ENCODE measurements at places on chromosomes 1 and 21.
A peak's percentile ranks its signal among the peaks of the same experiment; 100 is the strongest.

GRCh38 chr1:70633004-70633403, 221.9 kb downstream of the CTH start:
- DNase-seq: no peak

DNA sequence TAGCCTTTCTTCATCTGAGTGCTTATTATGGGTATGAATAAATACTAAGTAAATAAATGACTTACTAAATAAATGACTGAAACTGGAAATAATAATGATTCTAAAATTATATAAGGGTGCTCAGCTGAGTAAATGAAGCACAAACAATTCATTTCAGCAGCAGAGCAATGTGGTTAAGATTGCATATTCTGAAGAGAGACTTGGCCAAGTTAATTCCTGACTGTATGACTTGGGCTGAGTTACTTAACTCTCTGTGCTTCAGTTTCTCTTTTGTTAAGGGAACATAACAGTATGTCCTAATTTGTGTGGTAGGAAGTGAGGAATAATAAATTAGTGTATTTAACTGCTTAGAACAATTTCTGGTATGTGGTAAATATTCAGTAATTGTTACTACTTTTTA, 19.1 kb downstream of the AGL start:
- DNase-seq: no peak

- DNase-seq: no peak
These were observed 109.8 kb downstream of the DUSP10 start for GRCh38 chr1:221632072-221632471.

DNA sequence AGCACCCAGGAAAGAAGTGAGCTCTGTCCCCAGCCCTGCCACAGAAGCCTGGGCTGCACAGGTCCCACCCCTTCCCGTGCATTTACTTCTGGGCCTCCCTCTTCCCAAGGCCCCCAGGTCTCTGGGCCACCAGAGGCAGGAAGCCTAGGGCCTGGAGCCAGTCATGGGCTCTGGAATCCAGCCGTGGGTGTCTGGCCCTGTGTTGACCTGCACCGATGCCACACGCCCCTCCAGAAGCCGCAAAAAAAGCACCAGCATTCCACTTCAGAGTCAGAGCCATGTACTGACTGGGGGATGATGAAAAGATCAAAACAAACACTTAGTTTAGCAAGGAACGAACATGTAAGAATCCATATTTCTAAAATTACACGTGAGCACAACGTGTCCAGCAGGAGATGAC, 141.7 kb downstream of the NPHP4 start:
- DNase-seq: no peak

- no peak for DNase-seq
These were observed 43.1 kb upstream of the CCSAP start for GRCh38 chr1:229385853-229386456.

GRCh38 chr21:38930853-38931252, 125.1 kb downstream of the ETS2 start:
- DNase-seq: peak; percentile 50

- DNase-seq: peak; percentile 90
These were observed 27.7 kb downstream of the MYOG start for GRCh38 chr1:203057911-203058675.

- DNase-seq: no peak
These were observed 828.2 kb downstream of the ADGRL2 start for GRCh38 chr1:82628887-82629286.

GRCh38 chr1:217506878-217507277, 124.0 kb downstream of the GPATCH2 start:
- no peak for DNase-seq

DNA sequence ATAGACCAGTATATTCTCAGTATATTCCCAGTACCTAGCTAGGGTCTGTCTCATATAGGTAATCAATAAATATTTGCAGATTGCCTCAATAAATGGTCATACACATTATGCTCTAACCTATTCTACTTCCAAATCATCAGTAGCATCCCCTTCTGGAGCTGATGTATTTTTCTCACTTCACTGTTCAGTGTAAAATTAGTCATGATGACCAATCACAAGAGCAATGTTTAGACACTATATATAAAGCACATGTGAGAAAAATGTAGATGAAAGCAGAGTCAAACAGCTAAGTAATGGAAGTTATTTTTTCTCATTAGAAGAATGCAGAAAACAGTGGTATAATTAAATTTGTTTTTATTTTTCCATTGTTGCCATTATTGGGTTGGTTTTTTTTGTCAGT, 34.7 kb downstream of the EPRS1 start:
- no peak for DNase-seq

- DNase-seq: no peak
These were observed 108.9 kb upstream of the USP25 start for GRCh38 chr21:15620892-15621291.

GRCh38 chr1:18315449-18315848, 165.3 kb upstream of the KLHDC7A start:
- no peak for DNase-seq

DNA sequence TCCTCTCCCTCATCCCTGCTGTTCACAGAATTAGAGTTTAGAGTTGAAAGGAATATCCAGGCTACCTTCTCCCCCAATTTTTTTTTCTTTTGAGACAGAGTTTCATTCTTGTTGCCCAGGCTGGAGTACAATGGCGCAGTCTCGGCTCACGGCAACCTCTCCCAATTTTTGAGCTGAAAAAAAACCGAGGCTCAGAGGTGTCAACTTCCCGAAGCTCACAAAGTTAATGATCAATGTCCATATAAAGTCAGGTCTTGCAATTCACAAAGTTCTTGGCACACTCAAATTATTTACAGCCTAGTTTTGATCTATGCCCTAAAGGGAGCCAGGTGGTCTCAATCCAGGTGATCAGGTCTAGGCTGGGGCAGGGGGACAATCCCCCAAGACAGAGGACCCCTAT, 797 bp upstream of the LEFTY1 start:
- no peak for DNase-seq

DNA sequence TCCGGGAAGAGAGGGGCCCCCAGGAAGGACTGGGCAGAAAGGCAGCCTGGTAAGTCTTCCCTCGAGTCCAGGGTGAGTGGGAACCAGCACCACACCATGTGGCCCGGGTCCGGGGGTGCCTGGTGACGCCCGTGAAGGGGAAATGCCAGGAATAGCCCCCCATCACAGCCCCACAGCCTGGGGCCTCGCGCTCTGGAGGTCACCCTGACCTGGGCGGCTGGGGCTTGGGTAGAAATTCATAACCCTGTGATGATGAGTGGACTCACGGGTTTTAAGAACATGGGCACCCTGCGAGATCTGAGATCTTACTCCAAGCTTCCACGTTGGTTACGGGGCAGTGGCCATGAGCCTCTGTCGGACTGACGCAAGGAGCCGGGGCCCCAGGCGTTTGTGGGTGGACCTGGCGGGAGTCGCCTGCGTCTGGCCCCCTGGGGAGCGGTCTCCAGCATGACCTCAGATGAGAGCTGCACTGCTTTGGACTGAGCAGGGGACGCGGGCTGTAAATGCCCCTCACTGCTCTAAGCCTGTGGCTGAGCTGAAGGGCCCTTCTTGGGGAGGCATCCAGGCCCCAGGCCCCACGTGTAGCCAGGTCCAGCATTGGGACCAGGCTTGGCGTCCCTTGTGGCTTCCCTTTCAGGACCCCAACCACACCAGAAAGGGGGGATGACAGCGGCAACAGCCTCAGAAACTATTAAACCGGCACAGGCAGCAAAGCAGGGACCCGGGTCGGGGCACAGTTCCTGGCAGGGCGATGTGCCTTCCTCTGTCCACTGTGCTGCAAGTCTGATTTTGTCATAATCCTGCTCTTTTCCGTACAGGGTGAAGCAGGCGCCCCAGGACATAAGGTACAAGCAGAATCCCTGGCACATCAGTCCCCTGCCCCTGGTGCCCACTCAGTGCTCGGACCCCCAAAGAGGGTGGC, 60.0 kb downstream of the SLC19A1 start:
- DNase-seq: no peak

- DNase-seq: no peak
These were observed 25.2 kb downstream of the PROK1 start for GRCh38 chr1:110476028-110476765.

- DNase-seq: no peak
These were observed 30.6 kb downstream of the PKNOX1 start for GRCh38 chr21:43004926-43005325.

DNA sequence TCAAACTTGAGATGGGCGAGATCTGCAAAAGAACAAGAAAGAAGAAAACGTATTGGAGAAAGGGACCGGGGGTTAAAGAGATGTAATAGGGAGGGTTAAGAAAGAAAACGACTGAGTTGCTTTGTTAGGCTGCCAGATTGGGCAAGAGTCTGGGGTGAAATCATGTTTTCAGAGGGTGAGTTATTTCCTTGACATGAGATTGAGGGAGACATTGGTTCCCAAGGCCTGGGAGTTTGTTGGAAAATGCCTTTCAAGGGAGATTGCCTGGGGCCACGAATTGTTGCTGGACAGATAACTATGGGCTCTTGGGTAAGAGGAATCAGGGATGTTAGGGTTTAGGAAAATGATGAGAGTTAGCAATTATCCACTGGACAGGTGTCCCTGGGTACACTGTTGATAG, 776 bp upstream of the CADM3 start:
- no peak for DNase-seq

DNA sequence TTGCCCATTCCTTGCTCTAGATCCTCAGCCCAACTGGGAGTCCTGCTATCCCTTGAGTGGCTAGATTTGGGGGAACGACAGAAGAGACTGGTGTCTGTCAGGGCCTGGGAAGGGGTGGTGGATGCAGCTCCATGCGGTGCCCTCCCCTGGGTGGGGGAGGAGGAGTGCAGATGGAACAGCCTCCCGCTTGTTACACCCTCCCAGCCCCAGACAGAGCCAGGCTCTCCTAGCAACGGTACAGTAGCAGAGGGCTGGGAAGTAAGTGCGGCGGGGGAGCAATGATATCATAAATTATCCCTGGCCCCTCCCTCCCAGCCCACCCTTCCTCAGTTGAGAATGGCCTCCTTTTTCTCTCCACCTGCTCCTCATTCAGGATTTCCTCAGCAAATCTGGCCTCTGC, 37.2 kb downstream of the RHBG start:
- no peak for DNase-seq

DNA sequence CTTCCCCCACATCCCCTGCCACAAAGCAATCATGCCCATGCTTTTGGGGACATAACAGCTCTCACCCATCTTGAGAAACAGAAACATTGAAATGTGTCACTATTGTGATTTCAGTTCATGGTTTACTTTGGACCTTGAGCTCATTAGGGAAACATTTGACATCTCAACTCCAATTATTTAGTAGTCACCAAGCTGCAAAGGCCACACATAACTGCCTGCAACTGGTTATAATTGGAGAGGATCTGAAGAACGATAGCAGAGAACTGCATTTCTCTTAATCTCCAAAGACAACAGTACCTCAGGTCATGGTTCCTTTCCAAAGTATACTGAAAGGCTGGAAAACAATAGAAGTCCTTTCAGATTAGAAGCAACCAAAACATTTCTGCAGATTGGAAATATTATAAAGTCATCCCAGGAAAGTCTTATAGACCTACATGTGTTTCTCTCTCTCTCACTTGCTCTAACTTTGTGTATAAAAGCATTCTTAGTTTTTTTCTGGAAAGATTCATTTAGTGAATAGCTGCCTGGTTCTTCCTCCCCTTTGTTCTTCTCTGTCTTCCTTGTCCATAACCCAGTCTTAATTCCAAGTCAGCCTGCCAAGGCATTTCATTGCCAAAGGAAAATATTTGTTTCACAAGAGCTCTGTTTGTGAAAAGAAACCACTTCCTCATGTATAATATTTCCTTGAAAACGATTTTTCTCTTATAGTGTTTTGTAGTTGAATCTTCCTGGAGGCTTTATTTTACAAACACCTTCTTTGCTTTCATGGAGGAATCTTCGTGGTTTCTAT, 426.8 kb downstream of the ADGRL2 start:
- DNase-seq: no peak
